Stimulated activated CD8-positive, alpha-beta memory T cell treated with anti-CD3 and anti-CD28 coated beads, Interleukin-2, amount 100 ng/mL, for 48 hours (primary cell): ENCODE measurements at places on chromosomes 4 and X.

DNA sequence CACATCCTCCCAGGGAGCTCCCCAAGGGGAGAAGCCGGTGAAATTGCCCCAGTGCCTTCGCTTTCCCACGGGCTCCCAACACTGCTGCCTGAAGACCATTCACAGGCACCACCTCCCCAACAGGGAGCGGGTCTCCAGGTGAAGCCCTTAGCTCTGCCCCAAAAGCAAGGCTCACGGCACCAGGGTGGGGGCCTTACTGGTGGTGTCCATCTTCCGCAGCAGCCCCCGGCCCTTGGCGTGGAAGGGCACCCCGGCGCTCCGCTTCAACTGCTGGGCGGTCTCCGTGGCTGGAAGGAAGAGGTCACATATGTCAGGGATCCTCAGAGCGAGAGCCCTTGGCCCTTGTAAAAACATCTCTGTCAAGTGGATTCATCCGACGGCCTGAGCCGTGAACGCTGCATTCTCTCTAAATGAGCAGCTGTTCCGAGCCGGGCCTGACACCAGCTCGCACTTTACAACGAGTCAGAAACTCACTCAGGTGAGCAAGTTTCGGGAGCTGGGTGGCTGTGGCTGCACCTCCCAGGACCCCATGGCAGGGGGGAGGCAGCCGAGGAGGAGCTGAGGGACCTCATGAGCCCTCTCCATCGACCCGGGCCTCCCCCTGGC, 20.9 kb downstream of the NELFA start:
- DNase-seq: no peak

GRCh38 chr4:41614519-41614918, 76.6 kb downstream of the LIMCH1 start:
- DNase-seq: no peak

GRCh38 chr4:54717694-54718093, 59.9 kb downstream of the KIT start:
- no peak for DNase-seq

GRCh38 chr4:71685975-71686374, 97.9 kb downstream of the GC start:
- DNase-seq: no peak

GRCh38 chr4:99847362-99847976, 30.8 kb downstream of the DAPP1 start:
- no peak for DNase-seq

DNA sequence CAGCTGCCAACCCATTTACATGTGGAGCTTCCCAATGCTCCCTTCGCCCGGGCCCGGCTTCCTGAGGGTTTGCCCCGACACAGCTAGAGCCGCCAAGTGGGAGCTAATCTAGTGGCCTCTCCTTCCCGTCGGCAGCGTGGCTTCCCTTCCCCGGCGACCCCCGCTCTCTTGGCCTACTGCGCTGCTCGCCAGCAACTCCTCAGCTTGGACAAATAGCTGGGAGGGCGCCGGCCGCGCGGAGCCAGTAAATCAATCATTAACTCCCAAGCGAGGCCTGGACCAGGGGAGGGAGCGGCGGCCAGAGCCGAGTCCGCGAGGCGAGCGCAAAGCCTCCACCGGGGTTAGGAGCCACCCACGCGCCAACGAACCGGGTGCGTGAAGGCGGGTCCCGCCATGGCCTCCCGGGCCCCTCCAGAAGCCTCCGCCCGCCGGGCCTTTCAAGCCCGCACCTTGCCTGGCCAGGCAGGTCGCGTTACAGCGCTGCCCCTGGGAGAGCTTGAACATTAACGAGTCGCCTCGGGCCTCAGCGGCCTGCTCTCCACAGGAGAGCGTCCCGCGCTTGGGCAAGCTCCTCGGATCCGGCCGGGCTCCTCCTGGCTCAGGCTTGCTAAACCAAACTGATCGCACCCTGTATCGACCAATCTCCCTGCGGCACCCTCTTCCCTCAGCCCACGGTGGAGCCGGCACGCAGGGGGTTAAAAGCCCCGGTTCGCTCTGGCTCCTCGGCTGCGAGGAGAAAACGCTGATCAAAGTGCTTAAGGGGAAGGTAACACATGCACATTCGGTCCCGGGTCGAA, 10.6 kb upstream of the BCOR start:
- no peak for DNase-seq
